ENCODE measurements at places on chromosomes 4 and X. TPM values are rescaled to one million over a fixed set of nuclear protein-coding genes. Genes with fewer than 3 reads are reported as not detected.
A peak's percentile ranks its signal among the peaks of the same experiment; 100 is the strongest.

HNRNPD gene
- total RNA-seq = 438 TPM

KLKB1 gene
- not detected for total RNA-seq

GAGE12J gene
- total RNA-seq = not detected

POU3F4 gene
- total RNA-seq = not detected

SLC10A6 gene
- not detected for total RNA-seq

LUZP4 gene
- not detected for total RNA-seq

DGKK gene
- total RNA-seq = not detected

ALB gene
- not detected for total RNA-seq

SLC9A7 gene
- total RNA-seq = 36.9 TPM

GLUD2 gene
- 0.71 TPM for total RNA-seq

SRPX2 gene
- not detected for total RNA-seq

GRCh38 chr4:170773709-170774273, 684.0 kb upstream of the AADAT start:
- DNase-seq = no peak

DNA sequence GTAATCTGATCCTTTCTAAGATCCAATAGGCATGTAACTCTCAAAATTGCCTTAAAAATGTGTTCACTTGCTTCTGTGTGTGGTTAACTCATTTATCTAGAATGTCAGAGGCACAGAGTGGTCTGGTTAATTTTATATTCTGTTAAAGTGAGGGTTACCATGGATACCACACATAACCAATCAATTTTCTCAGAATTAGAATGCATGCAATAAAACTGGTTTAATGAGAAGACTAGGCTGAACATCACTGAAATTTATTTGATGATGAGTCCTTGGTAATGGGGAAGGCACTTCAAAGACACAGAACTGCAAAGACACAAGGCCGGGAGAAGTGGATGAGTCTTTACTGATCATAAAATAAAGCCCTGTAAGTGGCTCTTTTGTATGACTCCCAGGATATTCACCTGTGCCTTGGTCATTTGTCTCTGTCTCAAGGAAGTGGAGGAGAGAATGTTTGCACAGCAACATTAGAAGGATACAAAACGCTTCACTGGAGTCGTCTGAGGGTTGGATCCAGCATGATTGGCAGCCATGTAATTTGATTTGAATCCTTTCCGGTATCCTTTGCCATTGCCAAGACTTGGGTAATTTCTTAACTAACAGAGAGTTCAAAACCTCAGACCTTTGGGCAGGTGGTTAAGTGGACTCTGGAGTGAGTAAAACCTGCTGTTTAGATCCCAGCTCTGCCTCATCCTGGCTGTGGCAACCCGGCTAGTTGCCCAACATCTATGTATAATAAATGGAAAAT, 94.0 kb upstream of the RBPJ start:
- no peak for DNase-seq

DNA sequence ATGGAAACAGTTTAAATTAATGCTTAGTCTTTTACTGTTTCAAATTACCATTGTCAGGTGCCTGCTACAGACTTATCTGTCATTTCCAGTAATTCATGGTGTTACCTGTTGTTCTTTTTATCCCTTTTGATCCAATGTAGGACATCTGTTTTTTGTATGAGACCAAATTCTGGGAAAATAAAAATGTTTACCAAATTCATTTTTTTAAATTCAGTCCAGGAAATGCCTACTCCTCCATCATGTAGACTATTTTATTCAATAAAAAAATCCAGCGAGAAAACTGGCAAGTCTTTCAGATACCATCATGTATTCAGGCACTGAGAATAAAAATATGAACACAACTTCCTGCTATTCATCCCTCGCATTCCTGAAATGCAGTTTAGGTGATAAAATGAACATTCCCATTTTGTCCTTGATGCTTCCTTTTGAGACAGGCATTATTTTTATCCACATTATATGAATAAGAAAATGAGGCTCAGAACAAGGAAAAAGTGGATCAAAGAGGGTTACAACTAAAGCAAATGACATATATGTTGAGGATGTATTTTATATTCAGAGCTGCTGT, 584.2 kb downstream of the SPRY1 start:
- no peak for DNase-seq

DNA sequence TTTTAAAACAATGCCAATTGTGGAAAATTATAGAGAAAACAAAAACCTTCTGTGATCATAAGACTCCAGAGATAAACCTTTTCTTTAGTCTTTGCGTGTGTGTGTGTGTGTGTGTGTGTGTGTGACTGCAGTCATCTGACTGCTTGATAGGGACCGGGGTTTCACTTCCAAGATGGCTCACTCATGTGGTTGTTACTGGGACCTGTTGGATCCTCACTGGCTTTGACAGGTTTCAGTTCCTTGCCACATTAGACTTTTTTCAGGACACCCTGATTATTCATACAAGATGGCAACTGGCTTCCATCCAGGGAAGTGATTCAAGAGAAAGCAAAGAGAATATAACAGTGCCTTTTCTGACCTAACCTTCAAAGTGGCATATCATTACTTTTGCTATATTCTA, 21.9 kb upstream of the MAD2L1 start:
- no peak for DNase-seq

DNA sequence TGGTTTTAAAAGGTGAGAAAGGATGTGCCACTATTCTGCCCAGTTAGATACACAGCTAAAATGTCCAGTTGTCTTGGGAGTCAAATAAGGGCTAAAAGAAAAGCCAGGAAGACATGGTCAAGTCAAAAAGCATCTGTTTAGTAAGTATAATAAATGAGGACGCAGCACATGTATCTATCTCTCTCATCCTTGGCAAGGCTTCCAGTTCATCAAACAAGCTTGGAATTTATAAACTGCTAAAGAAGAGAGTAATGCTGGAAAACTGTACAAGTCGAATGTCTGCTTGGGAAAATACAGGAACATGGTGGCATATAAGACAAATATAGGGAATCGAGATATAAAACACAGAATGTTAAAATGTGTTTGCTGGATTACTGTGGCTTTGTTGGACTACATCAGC, 106.7 kb downstream of the GPC3 start:
- DNase-seq = no peak

- no peak for DNase-seq
These were observed 2.9 kb downstream of the TBL1X start for GRCh38 chrX:9467751-9468150.

DNA sequence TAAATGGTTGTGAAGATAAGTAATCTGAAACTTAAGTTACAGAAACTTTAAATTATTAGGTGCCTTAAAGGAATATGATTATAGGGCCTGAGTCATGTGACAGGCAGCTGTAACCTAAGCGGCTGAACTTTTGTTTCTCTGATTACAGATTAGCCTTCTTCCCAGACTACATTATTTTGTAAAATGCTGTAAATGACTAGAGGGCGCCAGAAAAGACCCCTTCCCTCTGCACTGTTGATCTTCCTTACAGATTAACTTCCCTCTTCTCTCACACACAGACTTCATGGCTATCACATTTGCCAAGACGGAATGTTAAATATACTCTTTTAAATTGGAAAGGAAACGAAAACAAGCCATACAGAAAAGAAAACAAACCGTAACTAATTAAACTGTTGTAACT, 96.6 kb downstream of the EVC2 start:
- no peak for DNase-seq

- DNase-seq = no peak
These were observed 49.5 kb downstream of the STX18 start for GRCh38 chr4:4492161-4492847.

DNA sequence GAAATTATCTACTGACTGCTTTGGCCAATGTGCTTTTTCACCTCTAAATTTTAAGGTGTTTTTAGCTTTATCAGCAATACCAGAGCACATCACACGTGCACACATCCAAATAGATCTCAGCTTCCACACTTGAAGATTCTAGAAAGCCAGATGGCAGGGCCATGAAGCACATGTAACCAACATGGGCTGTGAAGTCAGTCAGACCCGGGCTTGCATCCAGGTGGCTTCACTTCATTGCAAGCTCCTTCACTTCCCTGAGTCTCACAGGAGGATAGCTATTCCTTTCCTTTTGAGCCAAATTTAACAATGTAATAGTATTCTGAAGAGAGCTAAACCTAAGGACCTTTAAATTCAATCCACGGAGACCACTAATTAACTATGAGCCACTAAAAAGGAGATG, 86.5 kb downstream of the SH3RF1 start:
- no peak for DNase-seq

DNA sequence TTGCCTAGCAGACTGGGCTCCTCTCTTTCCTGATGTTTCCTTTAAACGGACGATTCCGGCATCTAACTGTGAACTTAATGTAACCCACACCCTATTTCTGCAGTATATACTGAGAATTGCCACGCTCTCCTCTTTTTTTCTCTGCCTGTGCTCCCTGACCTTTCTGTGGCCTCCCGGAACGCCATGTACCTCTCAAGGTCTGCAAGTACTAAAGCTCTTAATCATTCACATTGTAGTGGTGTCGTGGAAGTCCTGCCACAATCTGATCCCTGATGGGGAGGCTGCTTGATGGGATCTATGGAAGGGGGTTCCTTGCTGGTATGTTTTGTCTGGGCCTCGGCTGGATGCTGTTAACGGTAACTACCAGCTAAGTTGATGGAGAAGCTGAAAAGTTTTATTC, 302.9 kb upstream of the EPHA5 start:
- DNase-seq = no peak

GRCh38 chr4:14929669-14930068, 72.6 kb upstream of the CPEB2 start:
- DNase-seq = no peak

DNA sequence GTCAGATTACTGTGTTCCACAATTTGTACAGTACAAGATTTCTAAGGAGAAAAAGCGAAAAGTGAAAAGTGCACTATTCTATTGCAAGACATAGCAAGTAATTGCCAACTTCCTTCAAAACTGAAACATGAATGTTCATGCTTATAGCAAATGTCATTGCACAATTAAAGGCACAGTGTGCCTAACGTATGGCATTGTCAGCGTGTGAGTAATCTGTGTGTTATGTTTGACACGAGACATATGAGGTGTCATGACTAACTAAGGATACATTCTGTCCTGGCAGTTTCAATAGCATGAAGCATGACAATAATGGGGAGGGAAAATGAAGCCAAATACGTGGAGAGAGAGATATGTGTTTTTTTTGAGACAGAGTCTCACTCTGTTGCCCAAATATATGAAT, 33.6 kb upstream of the TBC1D9 start:
- no peak for DNase-seq

DNA sequence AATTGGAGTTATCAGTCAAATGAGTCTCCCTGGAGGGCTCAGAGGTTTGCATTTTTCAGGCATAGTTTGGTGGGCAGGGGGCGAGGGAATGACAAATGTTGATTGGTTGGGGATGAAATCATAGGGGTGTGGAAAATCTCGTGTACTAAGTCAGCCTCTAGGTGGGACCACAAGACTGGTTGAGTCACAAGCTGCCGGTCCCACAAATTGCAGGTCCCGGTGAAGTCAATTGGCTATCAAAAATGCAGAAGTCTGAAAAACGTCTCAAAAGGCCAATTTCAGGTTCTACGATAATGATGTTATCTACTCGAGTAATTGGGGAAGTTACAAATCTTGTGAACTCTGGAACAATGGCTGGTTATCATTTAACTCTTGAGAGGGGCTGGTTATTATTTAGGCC, 98.8 kb upstream of the DHX15 start:
- no peak for DNase-seq

- DNase-seq = no peak
These were observed 142.6 kb downstream of the PDHA2 start for GRCh38 chr4:95982516-95982915.

- no peak for DNase-seq
These were observed 4.4 kb downstream of the GSPT2 start for GRCh38 chrX:51747671-51748070.

- no peak for DNase-seq
These were observed 63.9 kb downstream of the PPP3CA start for GRCh38 chr4:101283434-101283833.

DNA sequence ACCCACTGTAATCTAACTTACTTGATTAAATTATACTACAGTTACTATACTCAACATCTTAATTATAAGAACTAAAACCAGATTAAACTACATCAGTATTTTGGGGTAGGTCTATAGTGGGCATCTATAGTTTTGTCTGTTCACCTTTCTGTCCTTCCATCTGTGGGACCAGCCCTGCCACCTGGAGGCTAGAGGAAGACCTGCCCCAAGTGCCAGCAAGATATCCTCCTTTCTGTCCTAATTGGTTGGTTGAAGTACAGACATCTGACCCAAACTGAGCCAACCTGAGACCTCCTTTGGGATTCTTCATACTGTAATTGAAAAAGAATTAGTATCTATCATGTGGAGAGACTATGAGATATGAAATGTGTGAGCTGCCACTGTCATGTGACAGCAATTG, 172.2 kb upstream of the TLL1 start:
- no peak for DNase-seq

GRCh38 chr4:20430259-20430941, 178.7 kb downstream of the SLIT2 start:
- DNase-seq = no peak

DNA sequence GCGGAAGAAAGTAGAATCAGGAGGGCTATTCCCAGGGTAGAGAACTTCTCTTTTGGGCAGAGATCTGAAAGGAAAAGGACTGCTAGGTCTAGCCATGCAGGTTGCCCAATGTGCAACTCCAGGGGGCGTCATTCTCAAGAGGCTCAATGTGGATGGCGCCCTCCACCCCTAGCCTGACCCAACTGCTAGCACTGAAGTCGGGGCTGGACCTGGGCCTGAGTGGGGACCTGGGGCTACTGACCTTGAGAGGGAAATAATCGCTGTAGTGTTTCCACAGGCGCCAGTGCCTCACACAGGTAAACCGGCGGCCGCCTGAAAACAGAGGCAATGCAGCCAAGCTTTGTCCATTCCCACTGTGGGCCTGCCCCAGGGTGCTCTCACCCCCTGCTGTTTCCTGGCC, 6.1 kb downstream of the AWAT2 start:
- no peak for DNase-seq

GRCh38 chrX:31099536-31100090, 27.8 kb upstream of the FTHL17 start:
- DNase-seq = peak; percentile 59

DNA sequence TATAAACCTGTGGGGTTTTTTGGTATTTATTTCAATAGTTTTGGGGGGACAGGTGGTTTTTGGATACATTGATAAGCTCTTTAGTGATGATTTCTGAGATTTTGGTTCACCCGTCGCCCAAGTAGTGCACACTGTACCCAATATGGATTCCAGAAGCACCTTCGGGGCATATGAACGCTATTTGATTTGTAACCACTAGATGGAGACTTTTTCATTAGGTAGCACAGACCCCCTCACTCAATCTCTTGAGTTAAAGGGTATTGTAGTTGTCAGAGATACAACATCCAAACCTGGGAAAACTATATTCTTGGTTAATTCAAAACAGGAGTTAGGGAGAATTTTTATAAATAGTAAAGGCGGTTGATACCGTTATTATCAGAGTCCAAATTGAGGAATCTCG, 79.8 kb downstream of the SPANXN3 start:
- DNase-seq = no peak

GRCh38 chr4:152399246-152399645, 136.6 kb downstream of the FBXW7 start:
- DNase-seq = no peak

GRCh38 chrX:40380655-40381488, 199.9 kb upstream of the ATP6AP2 start:
- no peak for DNase-seq

Measured in activated T-helper 1 cell treated with anti-CD3 and anti-CD28 coated beads, Interleukin-12 subunit alpha, Interleukin-12 subunit beta, Interleukin-2, Interleukin-4 antibody, amounts not matched to agents 30 ng/mL and 10 ng/mL and 1 ng/mL, durations not matched to agents 14 hours and 24 hours and 36 hours (primary cell).